ENCODE measurements at places on chromosomes 2 and 18. TPM values are rescaled to one million over a fixed set of nuclear protein-coding genes. Genes with fewer than 3 reads are reported as not detected.

- DNase-seq: no peak
Measured at GRCh38 chr2:169573974-169574299, 272 bp upstream of the FASTKD1 start.

DNA sequence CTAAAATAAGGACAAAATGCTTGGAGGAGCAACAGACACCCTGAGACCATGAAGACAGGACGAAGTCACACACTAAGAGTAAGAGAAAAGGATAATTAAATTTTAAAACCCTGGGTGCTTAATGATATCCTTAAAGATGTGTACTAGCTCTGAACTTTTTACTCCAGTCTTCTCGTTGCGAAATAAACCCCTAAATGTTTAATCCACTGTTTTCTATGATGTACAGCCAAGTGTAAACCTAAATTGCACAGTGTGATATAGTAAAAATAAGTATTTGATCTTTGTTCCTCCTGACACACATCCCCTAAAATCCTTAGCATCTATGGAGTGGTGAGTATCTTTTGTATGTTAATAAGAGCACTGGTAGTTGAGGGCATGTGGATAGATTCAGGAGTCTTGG, 157.5 kb upstream of the PKDCC start:
- no peak for DNase-seq

DNA sequence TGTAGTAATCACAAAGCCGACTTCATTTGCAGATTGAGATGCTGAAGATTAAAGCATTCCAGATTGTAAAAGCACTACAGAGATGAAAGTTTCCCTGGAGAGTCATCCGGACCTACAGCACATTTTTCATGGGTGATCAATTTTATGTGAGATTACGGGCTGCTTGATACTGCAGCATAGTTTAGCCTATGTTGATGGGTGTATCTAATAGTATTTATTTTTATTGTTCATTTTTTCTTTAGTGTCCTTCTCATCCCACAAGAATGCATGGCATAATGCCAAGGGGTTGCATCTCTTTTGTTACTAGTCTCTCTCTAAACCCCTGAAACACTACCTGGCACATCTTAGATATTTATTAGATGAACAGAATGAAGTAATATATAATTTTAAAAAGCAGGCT, 240.4 kb downstream of the MBD2 start:
- no peak for DNase-seq

The ADD2 gene
- 7.0 TPM for polyA plus RNA-seq

DNA sequence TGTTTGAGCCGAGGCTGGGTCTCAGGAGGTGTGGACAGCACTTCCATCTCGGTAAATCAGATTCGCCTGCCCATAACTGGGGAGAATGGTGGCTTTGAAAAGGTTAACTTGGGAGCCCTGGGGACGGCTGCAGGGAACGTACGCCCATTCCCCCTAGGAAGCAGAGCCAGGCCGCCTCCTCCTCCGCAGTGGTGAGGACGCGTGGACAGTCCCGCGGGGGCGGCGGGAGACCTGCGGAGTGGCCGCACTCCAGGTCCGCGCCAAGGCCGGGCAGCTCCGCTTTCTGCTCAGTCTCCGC, 845 bp upstream of the MYCN start:
- no peak for DNase-seq

The DOK6 gene
- 18.0 TPM for polyA plus RNA-seq

DNA sequence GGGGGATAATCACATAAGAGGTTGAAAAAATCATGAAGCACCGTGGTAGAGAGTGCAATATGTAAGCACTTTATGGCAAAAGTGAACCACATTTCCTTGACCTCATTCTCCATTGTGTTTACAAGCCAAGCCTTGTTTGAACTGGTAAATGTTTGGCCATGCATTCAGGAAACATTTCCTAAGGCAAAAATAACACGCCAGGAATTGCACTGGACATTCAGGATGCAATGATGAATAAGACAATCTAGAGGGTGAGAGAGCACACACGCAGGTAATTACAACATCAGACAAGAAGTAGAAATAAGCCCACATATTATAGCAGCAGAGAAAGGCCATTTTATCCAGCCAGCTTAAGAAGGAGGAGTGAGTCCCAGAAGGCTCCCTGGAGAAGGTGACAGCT, 218.0 kb upstream of the OSR1 start:
- no peak for DNase-seq

The RAB10 gene
- 110 TPM for polyA plus RNA-seq

The USP37 gene
- polyA plus RNA-seq: 16.4 TPM

DNA sequence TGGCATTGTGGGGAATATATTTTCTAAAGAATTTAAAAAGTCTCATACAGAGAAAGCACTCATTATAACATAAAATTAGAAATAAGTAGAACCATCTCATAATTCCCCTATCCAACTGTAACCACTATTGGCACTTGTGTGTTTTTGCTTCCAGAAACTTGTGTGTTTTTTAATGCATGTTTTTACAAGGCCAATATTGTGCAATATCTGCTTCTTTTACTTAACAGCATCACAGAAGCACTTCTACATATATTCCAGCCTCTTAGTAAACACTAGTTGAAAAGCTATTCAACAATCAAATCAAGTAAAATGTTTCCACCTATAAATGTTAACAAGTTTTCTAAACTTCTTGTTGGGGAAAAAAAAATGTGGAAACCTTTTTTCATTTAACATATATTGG, 132.7 kb downstream of the LRP2 start:
- no peak for DNase-seq

The FEZ2 gene
- 88.5 TPM for polyA plus RNA-seq

- no peak for DNase-seq
Measured at GRCh38 chr2:229665158-229665557, 49.2 kb downstream of the DNER start.

The CYP27A1 gene
- 63.2 TPM for polyA plus RNA-seq

- no peak for DNase-seq
Measured at GRCh38 chr2:175624785-175625184, 377.3 kb downstream of the LNPK start.

GRCh38 chr2:19685731-19686130, 216.1 kb downstream of the TTC32 start:
- no peak for DNase-seq

The ZNF513 gene
- 24.6 TPM for polyA plus RNA-seq

- no peak for DNase-seq
Measured at GRCh38 chr2:64337314-64337713, 116.6 kb upstream of the LGALSL start.

- DNase-seq: no peak
Measured at GRCh38 chr2:181253438-181253837, 203.7 kb upstream of the ITGA4 start.

DNA sequence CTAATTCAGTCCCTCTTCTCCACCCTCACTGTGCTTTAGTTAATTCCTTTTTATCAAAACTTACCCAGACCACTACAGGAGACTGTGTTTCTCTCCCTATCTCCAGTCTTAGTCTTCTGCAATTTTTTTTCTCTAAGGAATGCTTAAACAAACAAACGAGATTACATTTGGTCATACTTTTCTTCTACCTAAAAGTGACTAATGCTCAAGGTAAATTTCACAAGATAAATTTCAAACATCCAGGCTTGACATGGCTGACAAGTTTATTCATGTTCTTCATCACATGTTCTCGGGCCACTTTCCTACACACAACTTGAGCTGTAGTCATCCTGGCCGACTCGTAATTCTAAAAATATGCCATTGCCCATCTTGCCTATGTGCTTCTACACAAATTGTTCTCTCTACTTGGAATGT, 23.2 kb upstream of the ACSL3 start:
- DNase-seq: no peak

DNA sequence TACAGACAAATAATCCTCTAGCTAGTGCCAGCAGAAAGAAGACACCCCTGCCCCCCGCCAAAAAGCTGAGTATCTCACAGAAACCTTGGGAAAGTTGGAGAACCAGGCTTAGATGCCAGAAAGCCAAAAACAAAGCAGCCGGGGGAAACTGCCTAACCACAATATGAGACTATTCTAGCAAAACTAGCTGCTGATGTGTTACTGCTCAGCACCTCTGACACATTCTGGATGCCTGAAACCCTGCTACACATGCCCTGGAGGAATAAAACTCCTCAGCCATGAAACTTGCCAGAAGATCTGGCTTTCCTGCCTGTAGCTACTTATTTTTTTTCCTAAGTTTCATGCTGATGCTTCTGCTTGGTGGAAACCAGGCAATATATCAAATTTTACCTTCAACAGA, 122.7 kb upstream of the GCFC2 start:
- DNase-seq: no peak

- no peak for DNase-seq
Measured at GRCh38 chr2:216274194-216274840, 98.0 kb downstream of the MARCHF4 start.

The SLC39A10 gene
- polyA plus RNA-seq: 100 TPM

- DNase-seq: no peak
Measured at GRCh38 chr2:18599509-18600254, 10.3 kb upstream of the NT5C1B start.

The MOGAT1 gene
- 0.10 TPM for polyA plus RNA-seq

The SERPINB7 gene
- 0.61 TPM for polyA plus RNA-seq

DNA sequence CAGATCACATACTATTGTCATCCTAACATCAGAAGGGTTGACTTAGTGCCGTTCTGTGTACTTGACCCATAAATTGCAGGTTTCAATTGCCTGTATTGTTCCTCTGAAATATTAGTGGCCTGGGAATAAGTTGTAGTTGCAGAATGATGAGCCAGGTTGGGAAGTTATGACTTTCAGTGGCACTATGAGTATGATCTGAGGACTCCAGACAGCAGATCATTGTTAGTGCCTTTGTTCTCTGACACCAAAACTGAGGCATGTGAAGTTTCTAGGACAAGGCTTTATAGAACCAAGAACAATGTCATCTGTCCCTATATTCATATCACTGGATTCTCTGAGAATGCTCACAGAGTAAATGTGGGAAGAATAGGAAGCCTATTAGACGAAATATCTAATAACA, 403.7 kb downstream of the STK39 start:
- no peak for DNase-seq

- DNase-seq: no peak
Measured at GRCh38 chr2:234254783-234255521, 204.4 kb downstream of the SPP2 start.

The STAMBP gene
- polyA plus RNA-seq: 61.7 TPM

The POLR1B gene
- 21.0 TPM for polyA plus RNA-seq

- DNase-seq: no peak
Measured at GRCh38 chr2:17979707-17980106, 101.2 kb downstream of the KCNS3 start.

DNA sequence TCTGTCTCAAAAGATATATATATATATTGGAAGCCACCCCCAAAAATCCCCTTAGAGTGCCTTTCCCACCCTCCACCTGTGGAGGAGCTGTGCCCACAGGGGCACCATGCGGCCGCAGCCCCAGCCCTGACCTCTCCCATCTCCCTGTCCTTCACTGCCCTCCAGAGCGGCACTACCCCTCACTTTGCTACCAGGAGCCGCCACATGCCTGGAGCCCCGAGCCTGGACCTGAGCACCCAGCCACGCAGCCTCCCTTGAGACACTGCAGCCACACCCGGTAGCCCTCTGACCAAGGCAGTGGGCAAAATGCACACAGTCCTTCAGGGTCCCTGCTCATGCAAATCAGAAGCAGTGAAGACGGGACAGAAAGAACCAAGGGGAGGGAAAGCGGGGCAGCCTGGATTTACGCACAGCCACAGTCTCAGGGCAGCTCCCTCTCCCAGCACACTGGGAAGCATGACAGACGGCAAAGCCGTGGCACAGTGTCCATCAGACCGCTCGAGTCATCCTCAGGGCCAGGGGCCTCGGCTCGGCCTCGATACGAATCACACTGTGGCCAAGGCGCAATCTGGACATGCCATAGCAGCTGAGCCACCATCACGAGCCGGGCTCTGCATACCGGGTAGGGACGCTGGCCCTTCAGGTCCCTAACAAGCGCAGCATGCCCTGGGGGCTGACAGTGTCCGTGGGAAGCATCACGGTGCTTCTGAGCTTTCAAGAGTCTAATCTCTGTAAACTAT, 10.1 kb downstream of the HDAC4 start:
- DNase-seq: no peak

The ACKR3 gene
- polyA plus RNA-seq: 62.1 TPM

DNA sequence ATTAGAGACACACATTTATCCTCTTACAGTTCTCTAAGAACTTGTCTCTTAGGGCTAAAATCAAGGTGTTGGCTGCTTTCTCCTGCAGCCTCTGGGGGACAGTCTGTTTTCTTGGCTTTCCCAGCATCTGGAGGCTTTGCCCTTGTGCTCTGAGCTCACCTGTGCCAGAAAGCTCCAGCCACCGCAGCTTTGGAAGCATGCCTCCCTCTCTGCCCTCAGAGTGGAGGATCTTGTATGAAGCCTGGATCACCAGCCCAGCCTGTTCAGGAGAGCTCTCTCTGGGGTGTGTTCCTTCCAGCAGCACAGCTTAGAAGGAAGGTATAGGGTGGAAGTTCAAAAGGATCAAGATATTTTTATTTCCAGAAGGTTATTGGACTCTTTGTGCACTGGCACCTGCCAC, 53.1 kb upstream of the TPO start:
- DNase-seq: no peak

The IL1RL1 gene
- polyA plus RNA-seq: 0.53 TPM

GRCh38 chr18:27473318-27473717, 288.2 kb upstream of the CHST9 start:
- DNase-seq: no peak

DNA sequence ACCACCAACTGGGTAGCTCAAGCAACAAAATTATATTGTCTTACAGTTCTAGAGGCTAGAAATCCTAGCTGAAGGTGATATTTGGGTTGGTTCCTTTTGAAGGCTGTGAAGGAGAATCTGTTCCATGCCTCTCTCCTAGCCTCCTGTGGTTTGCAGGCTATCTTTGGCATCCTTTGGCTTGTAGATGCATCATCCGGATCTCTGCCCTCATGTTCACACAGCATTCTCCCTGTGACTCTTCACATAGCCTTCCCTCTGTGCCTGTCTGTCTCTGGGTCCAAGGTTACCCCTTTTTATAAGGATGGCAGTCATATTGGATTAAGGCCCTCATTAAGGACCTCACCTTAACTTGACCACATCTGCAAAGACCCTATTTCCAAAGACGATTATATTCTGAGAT, 78.6 kb upstream of the MAP3K20 start:
- DNase-seq: no peak

GRCh38 chr2:78034706-78035105, 512.5 kb upstream of the LRRTM4 start:
- no peak for DNase-seq

DNA sequence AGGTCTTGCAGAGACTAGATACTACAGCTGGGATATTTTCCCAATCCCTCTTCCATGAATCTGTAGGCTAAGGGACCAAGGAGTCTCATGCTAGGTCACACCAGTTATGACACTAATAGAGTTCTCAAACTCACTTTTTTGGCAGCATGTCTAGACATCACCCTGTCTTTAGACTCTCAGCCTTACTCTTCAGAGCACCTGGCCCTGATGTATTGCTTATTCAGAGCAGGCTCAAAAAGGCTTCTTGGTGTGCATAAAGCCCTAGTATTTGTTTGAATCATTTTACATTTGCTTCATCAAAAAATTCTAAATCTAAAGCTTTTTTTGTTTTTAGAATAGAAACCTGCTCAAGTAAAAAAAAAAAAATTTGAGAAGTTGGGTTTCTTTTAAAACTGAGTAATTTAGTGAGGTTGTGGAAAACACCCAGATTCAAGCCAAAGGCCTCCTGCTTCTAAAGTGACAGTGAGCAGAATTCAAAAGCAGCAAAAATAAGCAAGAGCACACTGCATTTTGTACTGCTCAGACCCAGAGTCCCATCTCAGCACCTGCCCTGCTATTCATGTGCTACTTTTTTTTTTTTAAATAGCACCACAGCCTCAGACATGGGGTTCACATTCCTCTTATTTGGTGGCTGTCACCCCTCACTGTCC, 18.0 kb upstream of the DNAH6 start:
- DNase-seq: no peak

- no peak for DNase-seq
Measured at GRCh38 chr2:23183733-23184132, 201.2 kb upstream of the KLHL29 start.

GRCh38 chr2:127675331-127676261, at the start of gene LIMS2:
Gene LIMS2, minus strand, starts transcription at chr2:127675530. Its CDS starts 506 bp downstream, at chr2:127675024.
- no peak for DNase-seq

The LOXHD1 gene
- polyA plus RNA-seq: 1.3 TPM
